ENCODE measurements at places on chromosomes 2 and 18.

DNA sequence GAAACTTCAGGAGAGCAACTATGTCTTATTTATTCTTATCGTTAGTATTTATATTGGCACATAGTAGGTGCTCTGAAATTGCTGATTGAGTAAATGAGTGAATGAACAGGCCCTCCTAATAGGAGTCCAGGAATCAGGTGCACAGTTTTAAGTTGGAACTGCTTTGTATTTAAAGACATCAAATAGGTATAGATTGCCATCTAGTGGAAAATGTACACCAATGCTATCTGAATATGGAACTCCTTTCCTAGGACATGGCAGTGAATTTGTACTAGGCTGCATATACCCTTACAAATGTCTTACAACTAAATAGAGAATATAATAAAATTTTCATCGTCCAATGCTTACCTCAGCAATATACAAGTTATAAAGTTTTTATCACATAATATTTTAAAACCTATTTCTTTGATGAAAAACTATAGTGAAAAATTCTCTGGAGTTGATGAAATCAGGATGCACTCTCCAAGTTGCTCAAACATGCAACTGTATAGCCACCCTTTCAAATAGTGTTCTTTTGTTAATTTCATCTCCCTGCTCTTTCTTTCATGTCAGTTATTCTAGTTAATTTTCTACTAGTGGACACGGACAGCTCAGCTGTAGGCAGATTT is 318.9 kb upstream of the SYT4 start:
- DNase-seq: peak; percentile 18

DNA sequence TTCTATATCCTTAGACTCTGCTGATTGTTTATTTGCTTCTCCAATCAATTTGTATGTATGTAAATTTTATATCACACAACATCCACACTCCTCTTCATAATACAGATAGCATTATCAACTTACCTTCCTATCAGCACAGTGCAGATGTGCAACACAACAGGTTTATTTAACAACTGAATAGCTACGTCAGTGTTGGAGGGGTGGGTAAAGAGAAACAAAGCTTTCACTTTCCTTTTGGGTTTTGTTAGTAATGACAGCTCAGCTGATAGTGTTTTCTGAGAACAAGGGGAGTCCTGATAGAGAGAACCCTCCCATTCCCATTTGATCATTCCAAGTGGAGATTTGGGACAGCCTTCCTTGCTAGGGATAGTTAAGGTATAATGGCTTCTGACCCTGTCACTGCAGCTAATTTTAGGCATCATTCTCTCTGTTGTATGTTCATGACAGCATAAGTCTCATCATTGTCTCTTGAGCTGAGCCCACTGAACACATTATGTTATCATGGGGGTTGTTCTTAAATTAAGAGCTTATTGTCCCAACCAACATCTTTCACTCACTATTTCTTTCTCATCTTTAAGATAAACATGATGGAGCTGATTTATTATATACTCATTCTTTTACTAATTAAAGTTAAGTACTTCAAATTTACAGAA is 227.7 kb downstream of the GPD2 start:
- DNase-seq: no peak

DNA sequence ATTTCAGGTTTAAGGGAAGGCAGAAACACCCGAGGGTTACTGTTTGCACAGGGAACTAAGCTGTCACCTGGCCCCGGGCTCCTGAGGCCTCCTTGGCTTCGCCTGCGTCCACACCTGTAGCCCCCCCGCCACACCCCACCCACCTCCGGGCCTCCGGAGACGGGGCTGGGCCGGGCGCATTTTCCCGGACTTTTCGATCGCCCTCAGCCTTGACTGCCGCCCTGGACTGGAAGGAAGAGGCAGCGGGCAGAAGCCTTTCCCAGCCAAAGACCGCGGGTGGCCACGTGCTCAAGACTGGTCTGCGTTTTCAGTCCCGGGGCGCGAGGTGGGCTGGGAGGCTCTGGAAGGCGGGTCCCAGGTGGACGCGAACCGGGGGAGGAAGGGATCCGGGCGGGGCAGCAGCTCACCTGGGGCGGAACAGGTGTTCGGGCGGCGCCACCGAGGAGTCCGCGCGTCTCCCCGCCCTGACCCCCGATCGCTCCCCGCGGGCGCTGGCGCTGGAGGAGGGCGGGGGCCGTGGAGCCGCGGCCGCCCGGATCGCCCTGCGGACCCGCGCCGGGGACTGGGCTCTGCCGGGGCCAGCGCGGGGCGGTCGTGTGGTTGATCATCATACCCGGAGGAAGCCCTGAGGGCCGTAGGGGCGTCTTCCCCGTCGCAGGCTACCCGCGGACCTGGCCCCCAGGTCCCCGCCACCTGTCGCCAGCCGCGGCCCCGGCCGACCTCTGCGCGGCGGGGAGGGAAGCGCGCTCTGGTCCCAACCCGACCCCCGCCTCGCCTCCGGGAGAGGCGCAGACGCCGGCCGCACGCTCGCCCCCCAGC is 3.2 kb downstream of the ID2 start:
- DNase-seq: peak; percentile 60

DNA sequence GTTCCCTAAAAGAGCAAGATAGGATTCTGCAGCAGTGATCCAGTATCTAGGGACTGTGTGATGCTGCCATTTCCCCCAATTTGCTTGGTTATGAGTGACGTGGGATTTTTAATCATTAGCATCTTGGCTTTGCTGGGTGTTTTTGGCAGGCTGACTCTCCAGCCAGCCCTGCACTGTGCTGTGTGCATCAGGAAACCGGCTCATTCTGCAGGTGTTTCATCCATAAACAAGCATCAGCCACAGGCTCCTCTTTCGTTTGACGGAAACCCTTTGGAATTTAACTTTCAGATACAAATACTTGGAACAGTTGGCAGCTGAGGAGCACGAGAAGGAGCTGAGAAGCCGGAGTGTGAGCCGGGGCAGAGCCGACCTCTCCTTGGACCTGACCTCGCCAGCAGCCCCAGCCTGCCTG is 135.9 kb downstream of the TPGS2 start:
- peak; percentile 65 for DNase-seq

DNA sequence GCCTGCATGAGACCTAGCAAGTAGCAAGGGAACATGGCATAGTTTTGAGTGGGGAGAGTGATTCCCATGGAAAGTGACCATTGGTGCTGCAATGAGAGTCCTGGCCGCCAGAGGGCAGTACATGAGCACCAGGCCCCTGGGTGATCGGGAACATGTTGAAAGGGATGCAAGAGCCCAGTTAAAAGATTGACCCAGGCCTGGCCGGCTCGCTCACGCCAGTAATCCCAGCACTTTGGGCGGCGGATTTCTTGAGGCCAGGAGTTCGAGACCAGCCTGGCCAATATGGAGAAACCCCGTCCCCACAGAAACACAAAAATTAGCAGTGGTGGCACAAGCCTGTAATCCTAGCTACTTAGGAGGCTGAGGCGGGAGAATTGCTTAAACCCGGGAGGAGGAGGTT is 22.2 kb downstream of the FAP start:
- DNase-seq: peak; percentile 67

DNA sequence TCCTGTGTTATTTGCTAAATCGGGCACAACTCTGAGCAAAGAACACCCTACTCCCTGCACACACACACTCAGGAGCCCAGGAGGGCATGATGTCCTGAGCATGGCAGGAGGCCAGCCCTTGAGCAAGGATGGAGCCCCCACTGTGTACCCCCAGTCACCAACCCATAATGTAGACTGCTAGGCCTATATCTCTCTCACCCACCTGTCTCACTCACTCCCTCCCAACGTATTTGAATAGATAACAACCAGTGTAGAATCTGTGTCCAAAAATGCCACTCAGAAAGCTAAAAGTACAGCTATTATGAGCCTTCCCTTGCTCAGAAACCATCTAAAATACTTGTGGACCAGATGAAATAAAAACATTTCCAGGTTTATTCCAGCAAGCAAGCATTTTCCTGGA is 29.3 kb downstream of the MERTK start:
- DNase-seq: no peak

DNA sequence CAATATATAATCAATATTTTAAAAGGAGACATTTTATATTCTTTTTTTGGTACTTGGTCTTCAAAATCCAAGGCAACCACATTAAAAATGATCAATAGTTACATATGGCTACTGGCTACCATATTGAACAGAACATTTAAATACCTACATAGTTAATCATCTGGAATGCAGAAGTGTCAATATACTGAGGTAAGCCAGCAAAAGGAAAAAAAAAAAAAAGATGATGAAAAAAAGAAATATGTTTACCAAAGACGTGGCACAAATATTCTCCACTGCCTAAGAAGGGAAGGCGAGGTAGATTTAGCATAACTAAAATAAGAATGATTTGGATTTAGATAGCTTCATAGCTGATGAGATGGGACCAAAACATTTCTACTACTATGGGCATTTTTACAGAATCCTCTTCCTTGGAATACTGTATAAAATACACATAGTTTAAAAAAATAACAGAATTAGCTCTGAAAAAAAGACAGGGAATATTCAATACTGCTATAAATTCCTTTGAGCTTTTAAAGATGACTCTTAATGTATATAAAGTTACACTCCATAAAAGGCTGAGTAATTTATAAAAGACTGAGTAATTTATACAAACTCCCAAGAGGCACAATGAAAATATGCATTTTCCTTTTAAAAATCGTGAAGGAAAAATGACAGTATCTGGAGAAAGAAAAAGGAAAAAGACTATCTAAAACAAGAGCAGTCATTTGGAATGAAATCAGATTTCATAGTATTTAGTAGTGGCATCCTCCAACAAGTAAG is 63.5 kb downstream of the CDH2 start:
- peak; percentile 45 for DNase-seq

DNA sequence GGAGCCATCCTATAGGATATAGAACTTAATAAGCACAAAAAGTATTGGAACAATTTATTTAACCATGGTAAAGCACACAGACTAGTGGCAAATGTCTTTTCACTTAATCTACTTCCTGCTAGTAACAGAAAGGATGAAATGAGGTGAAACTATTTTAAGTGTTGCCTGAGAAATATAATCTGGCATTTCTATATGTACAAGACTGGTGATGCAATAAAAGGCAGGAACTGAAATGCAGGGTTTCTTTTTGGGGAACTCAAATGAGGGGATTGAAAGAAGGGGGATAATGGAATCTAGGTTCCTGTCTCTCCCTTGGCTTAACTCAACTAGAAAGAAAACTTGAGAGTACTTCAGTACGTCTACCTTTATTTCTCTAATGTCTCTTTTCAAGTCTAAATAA is 122.3 kb downstream of the MEMO1 start:
- DNase-seq: no peak

DNA sequence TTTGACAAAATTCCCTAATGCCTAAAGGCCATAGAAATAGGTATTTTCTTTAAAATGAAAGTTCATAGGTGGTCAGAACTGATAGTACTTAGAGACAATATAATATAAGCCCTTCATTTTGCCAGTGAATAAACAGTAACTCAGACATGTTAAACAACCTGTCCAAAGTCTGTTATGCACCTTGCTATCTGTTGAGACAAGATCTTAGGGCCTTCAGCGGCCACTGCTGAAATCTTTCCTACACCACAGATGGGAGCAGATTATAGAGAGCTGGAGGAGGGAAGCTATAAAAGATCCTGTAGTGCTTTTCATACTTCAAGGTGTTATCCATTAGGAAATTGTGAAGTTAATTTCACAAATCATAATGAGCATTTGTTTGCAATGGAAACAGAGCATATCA is 13.8 kb downstream of the CERKL start:
- DNase-seq: no peak

DNA sequence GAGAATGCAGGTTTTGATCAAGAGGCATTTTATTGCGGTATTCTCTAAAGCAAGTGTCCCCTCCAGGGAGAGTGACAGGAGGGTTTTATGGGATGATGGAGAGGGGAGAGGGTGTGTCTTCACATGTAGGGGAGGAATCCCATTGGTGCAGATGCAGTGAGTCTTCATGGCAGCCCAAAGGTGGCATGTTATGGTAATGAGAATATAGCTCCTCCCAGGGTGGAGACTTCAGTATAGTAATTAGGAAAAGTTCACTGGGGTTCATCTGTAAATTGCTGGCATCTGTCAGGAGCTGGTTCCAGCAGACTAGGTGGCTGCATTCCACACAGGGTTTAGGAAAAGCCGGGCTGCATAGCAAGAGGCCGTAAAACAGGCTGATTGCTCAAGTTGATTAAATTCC is 230.7 kb upstream of the CCDC68 start:
- peak; percentile 14 for DNase-seq

- DNase-seq: no peak
Observed at GRCh38 chr2:78011251-78011650, 489.1 kb upstream of the LRRTM4 start.

DNA sequence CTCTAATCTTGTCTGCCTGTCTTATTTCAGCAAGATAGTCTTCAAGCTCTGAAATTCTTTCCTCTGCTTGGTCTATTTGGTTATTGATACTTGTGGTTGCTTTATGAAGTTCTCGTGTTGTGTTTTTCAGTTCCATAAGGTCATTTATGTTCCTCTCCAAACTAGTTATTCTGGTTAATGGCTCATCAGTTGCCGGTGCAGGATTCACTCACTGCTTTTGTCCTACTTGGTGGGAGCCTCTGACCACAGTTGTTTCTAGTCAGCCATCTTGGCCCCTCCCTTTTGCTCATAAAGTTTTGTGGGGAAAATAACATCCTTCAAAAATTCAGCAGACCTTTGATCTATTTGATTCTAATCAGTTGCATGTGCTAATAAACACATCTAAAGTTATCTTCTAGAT is 158.6 kb upstream of the PARD3B start:
- DNase-seq: no peak

- DNase-seq: no peak
Observed at GRCh38 chr2:188773075-188773474, 201.1 kb upstream of the COL3A1 start.

DNA sequence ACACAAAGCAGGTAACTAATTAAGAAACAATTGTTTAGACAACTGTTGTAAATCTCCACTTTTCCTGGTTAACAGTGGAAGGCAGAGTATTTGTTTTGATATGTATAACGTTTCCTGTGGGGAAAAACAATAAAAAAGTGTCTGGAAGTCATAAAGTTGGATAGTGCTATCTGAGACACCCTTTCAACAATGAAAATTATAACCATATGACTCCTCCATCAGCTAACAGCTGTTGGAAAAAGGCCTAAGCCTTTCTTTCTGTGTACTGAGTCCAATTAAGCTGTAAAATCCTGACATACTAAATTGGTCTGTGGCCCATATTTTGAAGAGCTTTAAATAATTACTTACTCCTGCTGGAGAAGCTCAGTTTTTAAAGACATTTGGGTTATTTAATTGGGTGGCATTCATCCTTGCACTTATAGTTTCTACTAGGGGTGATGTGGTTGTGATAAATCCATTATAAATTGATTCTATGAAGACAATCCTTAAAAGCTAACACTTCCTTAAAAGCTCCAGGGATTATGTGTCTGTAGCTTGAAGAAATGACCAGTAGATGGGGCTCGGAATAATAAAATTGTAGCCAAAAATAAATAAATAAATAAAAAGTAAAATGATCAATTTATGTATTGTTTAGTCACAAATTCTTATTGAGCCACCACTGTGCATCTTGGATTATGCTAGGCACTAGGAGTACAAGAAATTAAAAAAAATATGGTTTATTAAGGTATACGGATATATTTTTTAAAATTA is 698.1 kb upstream of the NXPH2 start:
- DNase-seq: no peak

DNA sequence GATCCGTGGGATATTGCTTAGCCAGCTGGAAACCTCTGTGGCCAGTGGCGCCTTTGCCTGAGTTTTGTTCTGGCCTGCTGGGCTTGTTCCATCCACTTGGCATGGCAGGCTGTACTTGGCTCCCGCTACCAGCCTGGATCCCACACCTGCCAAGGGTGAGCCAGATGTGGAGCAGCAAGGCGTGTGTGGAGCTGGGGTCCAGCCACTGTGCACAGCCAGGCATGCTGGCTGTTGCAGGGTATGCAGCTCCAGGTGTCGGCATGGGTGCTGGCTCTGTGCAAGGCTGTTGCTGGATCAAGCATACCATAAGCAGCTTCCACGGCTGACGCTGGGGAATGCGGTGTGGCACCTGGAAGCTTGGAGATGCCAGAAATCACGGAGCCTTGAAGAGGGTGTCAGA is 34.5 kb downstream of the PTPN4 start:
- no peak for DNase-seq
